ENCODE measurements at places on chromosomes 2 and 18.

GRCh38 chr18:57301573-57302559 is 50.5 kb upstream of the ST8SIA3 start:
- no peak for DNase-seq

DNA sequence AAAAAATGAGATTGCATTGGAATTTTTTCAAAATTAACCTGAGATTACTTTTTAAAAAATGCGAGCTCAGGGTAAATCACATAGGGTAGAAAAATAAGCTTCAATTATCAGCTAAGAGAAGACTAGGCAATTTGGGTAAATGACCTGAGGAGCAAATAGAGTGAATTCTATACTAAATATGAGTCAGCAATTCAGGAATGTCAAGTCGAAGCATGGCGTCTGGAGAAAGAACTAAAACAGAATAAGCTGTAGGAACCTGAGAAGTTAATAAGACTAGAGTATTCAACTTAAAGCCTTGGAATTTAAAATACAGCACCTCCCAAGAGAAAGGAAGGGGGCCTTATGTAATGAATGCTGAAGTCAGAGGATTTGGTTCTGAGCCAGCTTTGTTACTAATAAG is 487.0 kb downstream of the SUCLG1 start:
- DNase-seq: no peak

GRCh38 chr18:69215161-69215560 is 185.5 kb upstream of the DOK6 start:
- no peak for DNase-seq

DNA sequence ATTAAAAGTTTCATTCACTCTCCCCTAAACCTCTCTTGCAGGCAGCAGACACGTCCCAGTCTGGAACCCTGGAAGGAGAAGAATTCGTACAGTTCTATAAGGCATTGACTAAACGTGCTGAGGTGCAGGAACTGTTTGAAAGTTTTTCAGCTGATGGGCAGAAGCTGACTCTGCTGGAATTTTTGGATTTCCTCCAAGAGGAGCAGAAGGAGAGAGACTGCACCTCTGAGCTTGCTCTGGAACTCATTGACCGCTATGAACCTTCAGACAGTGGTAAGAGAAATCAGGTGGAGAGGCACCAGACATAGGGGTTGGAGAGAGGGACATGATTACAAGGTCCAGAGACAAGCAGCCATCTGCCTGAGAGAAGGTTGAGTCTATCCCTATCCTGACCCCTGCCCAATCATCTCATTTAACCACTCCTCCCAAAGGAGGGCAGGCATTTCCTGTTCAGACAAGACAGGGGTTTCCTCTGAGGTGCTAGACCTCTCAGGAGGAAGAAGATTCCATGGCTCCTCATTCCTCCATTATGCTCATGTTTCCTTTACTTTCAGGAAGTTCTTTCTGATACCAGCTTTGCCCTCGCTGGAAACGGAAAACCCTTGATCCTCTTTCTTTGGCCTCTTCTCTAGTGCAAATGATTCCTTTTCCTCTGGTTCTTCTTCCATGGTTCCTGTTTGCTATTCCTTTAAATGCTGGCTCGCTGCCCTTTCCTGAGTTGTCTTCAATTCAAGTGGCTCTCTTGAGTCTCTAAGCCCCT is 15.1 kb downstream of the PLCD4 start:
- no peak for DNase-seq

- DNase-seq: no peak
Observed at GRCh38 chr2:28405537-28405936, 12.9 kb downstream of the FOSL2 start.

DNA sequence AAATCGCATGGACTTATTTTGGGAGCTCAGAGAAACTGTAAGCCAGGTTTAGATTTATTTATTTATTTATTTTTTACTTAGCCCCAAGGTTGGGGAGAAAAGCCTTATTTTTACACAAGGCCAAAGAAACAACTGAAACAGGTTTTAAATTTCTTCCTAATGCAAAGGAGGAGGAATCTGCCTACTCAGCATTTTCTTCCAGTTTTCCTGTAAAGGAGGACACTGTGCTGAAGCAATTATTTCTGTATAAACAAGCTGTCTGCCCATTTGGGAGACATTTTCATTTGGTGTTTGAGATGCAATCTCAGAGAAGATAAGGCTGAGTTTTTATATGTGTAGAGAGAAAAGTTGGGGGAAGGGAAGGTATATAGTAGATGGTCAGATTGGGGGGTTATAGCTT is 125.0 kb downstream of the ETAA1 start:
- DNase-seq: no peak

DNA sequence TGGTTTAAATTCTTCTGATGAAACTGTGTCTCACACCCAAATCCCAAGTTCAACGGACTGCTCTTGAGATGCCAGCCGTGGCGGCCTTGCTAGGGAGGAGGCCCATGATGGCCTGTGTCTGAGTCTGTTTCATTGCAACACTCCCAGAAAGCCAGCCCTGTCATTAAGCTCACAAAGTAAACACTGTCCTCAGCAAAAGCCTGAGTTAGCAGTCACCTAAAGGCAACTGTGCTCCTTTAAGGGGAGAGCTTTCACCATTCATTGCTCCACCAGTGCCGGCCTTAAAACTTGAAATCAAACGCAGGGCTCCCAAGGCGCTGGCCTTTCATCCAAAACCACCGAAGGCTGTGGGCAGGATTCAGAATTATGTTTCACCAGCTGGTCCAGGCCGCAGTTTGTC is 42.5 kb upstream of the PPP1CB start:
- DNase-seq: no peak

- DNase-seq: no peak
Observed at GRCh38 chr2:143157001-143157400, 27.8 kb downstream of the ARHGAP15 start.

GRCh38 chr2:75424936-75425619 is 135.7 kb downstream of the EVA1A start:
- no peak for DNase-seq
